ENCODE measurements at places on chromosomes 2 and 18. TPM values are rescaled to one million over a fixed set of nuclear protein-coding genes. Genes with fewer than 3 reads are reported as not detected.

DNA sequence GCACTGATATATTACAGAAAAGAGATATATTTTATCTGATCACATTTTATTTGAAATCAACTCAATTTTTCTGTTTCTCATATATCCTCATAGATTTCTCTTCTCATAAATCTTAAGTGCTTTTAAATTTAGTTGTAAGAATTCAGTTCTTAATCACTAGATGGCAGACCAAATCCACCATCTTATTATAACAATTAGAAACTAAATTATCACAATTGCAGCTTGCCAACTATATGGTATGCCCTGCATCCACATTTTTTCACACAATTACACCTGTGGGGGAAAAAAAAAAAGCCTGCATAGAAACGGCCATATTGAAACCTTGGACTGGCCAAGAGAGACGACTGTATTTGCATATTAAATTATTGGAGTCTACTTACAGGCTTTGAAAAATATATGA, 64.4 kb downstream of the COL5A2 start:
- no peak overlapping the region for H3K4me3 ChIP-seq
- no peaks in the 10 kb centered on the region for H3K4me1 ChIP-seq
- no peak overlapping the region for H3K27ac ChIP-seq
- no peak for DNase-seq
- H3K36me3 ChIP-seq, result no peaks in the 10 kb centered on the region
- H3K27me3 ChIP-seq, result no peaks in the 10 kb centered on the region

DNA sequence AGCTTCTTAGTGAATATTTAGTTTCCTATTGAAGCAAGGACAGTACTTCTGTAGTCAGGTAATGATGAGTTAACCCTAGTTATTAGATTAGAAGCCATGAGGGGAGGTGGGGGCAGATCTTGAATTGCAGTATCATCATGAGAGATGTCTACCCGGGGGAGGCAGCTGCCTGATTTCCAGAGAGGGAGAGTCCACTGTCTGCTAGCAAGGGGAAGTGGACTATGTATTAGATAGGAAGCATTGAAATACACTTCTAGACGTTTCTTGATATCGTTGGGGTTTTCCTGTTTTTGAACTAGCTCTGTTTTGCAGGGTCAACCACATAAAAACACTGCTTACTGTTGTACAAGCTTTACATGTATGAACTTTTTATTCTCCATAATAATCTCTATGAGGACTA, 38.8 kb downstream of the APLF start:
- no peaks in the 10 kb centered on the region for H3K36me3 ChIP-seq
- no peak for DNase-seq
- H3K4me3 ChIP-seq, result no peak overlapping the region
- no peaks in the 10 kb centered on the region for H3K4me1 ChIP-seq
- H3K27ac ChIP-seq, result no peak overlapping the region

The GALNT5 gene
- polyA plus RNA-seq, result not detected

- no peak overlapping the region for H3K4me3 ChIP-seq
- no peak for DNase-seq
- H3K4me1 ChIP-seq, result no peaks in the 10 kb centered on the region
Measured at GRCh38 chr2:61726456-61727209, 127.2 kb downstream of the FAM161A start.

DNA sequence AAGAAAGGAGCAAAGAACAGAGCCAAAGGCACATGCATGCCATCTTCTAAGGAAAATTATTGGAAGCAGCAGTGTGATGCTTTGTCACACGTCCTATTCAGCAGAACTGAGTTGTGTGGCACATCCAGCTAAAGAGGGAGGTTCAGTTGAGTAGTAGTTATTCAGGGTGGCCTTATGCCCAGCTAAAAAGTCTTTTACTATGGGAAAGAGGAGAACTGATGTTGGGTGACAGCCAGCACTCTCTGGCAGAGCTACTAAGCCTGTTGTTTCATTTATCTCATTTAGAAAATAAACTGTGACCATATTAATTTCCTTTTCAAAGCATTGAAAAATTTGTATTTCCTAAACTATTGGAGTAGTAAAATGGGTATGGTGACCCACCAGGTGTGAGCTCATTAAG, 18.5 kb downstream of the ITGA6 start:
- no peak overlapping the region for H3K4me3 ChIP-seq
- H3K36me3 ChIP-seq, result no peaks in the 10 kb centered on the region
- DNase-seq, result no peak
- H3K27ac ChIP-seq, result no peak overlapping the region

The GAREM1 gene
- 3.6 TPM for polyA plus RNA-seq

- DNase-seq, result no peak
- no peaks in the 10 kb centered on the region for H3K27me3 ChIP-seq
- no peak overlapping the region for H3K27ac ChIP-seq
- H3K4me1 ChIP-seq, result no peaks in the 10 kb centered on the region
- H3K4me3 ChIP-seq, result no peak overlapping the region
Measured at GRCh38 chr2:192307530-192307929, 112.8 kb upstream of the TMEFF2 start.

- H3K27ac ChIP-seq, result no peak overlapping the region
- H3K4me1 ChIP-seq, result peaks cover 3% of the 10 kb centered on the region
- H3K27me3 ChIP-seq, result no peaks in the 10 kb centered on the region
- no peak overlapping the region for H3K4me3 ChIP-seq
Measured at GRCh38 chr2:179201869-179202268, 62.8 kb downstream of the SESTD1 start.

The ZC3H15 gene
- 33.2 TPM for polyA plus RNA-seq

The UGT1A8 gene
- polyA plus RNA-seq, result not detected

The SFTPB gene
- polyA plus RNA-seq, result 0.95 TPM

The CKAP2L gene
- 0.05 TPM for polyA plus RNA-seq

DNA sequence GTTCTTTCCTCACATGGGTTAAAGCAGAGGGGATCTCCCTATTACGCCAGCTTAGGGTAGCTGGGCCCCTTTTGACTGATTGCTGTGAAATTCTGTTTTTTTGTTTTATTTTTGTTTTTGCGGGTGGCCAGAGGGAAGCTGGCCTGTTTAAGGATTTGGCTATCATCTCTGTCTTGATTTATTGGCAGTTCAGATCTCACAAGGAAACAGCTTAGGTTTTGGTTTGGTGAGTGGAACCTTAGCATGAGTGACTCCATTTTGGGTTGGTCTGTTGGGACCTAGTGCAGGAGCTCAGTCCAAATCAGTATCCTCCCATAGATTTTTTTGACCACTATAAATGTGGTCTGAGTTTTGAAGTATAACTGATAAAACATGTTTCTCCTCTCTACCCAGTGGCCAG, 25.6 kb upstream of the NTSR2 start:
- no peak for DNase-seq
- no peak overlapping the region for H3K27ac ChIP-seq
- H3K4me3 ChIP-seq, result no peak overlapping the region
- H3K27me3 ChIP-seq, result no peaks in the 10 kb centered on the region
- H3K4me1 ChIP-seq, result no peaks in the 10 kb centered on the region
- H3K36me3 ChIP-seq, result no peaks in the 10 kb centered on the region

- no peak for DNase-seq
- no peak overlapping the region for H3K27ac ChIP-seq
- H3K4me1 ChIP-seq, result no peaks in the 10 kb centered on the region
Measured at GRCh38 chr2:1370461-1370860, 42.8 kb upstream of the TPO start.

DNA sequence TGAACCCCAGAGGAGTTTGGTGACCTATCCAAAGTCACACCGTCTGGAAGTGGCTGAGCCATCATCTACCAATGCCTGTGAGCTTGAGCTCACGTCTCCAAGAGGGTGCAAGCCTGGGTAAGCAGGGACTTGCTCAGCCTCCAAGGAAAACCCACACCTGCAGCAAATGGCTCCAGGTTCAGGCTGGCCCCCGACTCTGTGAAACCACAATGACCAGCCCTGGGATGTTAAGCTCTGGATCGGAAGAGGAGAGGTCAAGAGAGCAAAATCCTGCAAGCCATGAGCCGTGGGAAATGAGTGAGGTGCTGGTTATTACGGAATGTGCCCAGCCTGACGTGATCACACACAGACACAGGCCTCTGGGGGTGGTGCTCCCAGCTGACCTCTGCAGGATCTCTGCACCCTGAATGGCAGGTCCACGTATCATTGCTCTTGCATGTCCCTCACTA, 94.1 kb upstream of the OTOS start:
- no peaks in the 10 kb centered on the region for H3K36me3 ChIP-seq
- H3K4me3 ChIP-seq, result no peak overlapping the region
- H3K27me3 ChIP-seq, result no peaks in the 10 kb centered on the region
- peak; percentile 14 for DNase-seq

DNA sequence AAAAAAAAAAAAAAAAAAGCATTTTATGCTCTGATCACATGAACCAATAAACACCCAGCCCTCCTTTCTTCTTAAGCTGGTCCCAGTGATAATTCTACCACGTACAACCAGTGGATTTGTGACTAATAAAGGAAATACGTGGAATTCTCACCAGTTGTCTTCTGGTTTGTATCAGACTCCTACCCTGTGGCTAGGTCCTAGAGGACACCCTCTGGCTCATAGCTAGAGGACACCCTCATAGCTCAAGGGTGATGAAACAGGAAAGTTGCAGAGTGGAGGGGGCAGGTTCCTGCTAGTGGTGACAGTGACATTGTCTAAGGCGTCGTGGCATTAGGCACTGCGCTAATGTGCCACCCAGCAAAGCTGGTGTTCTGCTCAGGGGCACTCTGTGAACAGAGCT, 167.8 kb downstream of the BCL11A start:
- no peak for DNase-seq
- H3K27ac ChIP-seq, result no peak overlapping the region
- H3K4me3 ChIP-seq, result no peak overlapping the region
- no peaks in the 10 kb centered on the region for H3K36me3 ChIP-seq
- no peaks in the 10 kb centered on the region for H3K27me3 ChIP-seq

DNA sequence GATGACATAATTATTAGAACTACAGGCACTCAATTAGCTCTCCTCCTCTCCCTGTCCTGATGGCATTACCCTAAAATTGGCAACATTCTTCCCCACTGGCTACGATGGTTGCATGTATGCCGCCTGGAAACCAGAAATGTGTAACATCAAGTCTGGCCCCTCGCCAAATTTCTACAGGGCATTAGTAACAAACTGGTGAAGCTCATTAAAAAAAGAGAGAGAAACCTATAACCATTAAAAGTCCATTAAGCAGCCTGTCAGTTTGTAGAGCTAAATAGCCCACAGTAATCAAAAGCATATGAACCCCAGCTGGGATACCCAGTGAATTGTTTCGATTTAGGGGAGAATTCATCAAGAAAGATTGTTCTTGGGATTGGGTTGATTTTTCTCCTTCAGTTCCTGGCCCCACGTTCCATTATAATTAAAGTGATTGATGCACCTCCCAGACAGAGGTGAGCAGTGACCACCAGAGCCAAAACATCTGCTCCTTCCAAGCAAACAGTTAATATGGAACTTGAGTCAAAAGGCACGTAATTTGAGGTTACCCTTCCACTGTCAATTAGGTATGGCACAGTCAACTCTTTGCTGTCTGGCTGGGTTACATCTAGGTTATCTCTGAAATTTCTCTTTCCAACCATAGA, 208.6 kb downstream of the C1D start:
- H3K4me1 ChIP-seq, result no peaks in the 10 kb centered on the region
- H3K4me3 ChIP-seq, result no peak overlapping the region

The STK39 gene
- polyA plus RNA-seq, result 9.5 TPM

GRCh38 chr2:180656455-180656847, 324.0 kb upstream of the UBE2E3 start:
- H3K4me1 ChIP-seq, result no peaks in the 10 kb centered on the region
- H3K4me3 ChIP-seq, result no peak overlapping the region
- H3K27me3 ChIP-seq, result no peaks in the 10 kb centered on the region
- no peak overlapping the region for H3K27ac ChIP-seq

The IWS1 gene
- polyA plus RNA-seq, result 22.3 TPM

DNA sequence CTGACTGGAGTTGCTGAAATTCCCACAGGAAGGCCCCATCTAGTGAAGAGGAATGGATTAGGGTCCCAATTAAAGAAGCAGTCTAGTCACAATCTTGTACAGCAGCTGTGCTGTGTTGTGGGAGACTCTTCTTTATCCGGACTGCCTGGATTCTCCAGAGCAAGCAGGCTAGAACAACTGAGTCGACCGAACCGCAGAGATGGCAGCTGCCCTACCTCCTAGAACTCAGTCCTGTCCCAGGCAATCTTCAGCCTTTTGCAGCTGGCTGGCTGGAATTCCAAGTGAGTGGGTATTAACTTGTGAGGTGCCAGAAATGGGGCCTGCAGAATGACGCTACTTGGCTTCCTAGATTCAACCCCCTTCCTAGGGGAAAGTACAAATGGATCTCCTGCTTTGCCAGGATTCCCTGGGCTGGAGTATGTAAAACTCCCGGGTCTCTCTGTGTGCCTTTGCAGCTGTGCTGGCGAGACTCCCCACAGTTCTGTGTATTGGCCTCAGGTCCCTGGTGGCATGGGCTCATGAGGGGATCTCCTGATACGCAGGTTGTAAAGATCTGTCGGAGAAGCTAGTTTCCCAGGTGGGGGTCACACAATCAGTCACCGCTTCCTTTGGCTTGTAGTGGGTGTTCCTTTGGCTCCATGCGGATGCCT, 1952.6 kb upstream of the LRRTM1 start:
- H3K27me3 ChIP-seq, result no peaks in the 10 kb centered on the region
- no peak overlapping the region for H3K27ac ChIP-seq
- no peak for DNase-seq
- no peaks in the 10 kb centered on the region for H3K36me3 ChIP-seq
- H3K4me1 ChIP-seq, result no peaks in the 10 kb centered on the region

- no peaks in the 10 kb centered on the region for H3K27me3 ChIP-seq
- peak; percentile 50 for DNase-seq
- no peaks in the 10 kb centered on the region for H3K4me1 ChIP-seq
- peak within 1 kb of the TSS; percentile 5 for H3K27ac ChIP-seq
- no peaks in the 10 kb centered on the region for H3K36me3 ChIP-seq
Measured at GRCh38 chr2:16665748-16666448, at the start of gene CYRIA. Gene CYRIA (minus strand): TSS chr2:16665834. CDS start chr2:16588119, 77,715 bp downstream.

The SP140L gene
- 5.8 TPM for polyA plus RNA-seq

The LIPG gene
- polyA plus RNA-seq, result 0.49 TPM

- no peak for DNase-seq
- no peaks in the 10 kb centered on the region for H3K27me3 ChIP-seq
- H3K27ac ChIP-seq, result no peak overlapping the region
Measured at GRCh38 chr2:149101818-149102217, 63.3 kb downstream of the LYPD6B start.

The TSPYL6 gene
- not detected for polyA plus RNA-seq

DNA sequence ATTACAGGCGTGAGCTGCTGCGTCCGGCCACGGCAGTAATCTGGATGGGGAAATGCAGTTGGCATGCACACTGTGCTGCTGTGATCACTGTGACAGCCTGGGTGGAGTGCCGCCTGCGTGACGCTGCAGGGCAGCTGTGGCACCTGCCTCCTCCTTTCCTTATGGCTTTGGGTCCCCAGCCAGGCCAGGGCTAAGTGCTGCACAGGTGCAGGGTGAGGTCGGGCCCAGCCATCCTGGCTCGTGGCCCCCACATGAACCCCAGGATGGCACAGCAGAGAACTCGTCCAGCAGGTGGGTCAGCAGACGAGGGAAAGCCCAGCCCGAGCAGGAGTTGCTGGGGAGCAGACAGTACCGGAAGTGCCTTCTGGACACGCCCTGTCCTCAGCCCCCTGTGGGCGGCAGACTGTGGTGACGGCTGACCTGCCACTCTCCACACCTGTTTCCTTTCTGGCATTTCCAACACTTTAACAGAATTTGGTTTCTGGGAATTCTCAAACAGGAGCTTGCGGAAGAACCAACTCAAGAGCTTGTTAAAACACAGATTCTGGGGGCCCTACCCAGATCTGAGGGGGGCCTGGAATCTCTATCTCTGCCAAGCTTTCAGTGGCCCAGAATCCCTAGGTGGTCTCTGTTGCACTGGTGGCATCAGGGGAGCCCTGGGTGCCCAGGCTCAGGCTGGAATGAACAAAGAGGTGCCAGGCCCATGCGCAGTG, 16.9 kb downstream of the HS1BP3 start:
- H3K27me3 ChIP-seq, result no peaks in the 10 kb centered on the region
- peak overlapping the region; percentile 80 for H3K27ac ChIP-seq
- no peak overlapping the region for H3K4me3 ChIP-seq
- peak; percentile 66 for DNase-seq
- H3K4me1 ChIP-seq, result no peaks in the 10 kb centered on the region
